Activated naive CD4-positive, alpha-beta T cell treated with Interleukin-2 at 50 U/mL for 16 hours (primary cell): ENCODE measurements at places on chromosomes 2 and 18.

DNA sequence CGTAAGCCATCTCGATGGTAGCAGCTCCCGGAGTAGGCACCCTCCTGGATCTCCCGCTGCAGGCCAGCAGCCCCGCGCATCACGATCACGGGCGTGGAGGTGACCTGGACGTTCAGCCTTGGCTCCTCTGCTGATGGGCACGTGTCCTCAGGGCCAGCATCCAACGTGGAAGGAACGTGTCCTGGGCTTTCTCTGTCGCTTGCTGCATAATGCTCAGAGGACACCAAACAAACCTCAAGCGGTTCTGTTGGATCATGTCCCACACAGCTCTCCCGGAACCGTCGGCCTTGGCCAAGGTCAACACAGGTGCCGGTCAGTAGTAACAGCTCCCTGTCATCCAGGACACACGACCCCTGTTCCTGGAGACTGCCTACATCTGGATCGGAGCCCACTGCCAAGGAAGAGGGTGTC is 23.1 kb downstream of the PASK start:
- no peak for DNase-seq

GRCh38 chr2:128727914-128728313 is 409.2 kb upstream of the HS6ST1 start:
- DNase-seq: no peak

DNA sequence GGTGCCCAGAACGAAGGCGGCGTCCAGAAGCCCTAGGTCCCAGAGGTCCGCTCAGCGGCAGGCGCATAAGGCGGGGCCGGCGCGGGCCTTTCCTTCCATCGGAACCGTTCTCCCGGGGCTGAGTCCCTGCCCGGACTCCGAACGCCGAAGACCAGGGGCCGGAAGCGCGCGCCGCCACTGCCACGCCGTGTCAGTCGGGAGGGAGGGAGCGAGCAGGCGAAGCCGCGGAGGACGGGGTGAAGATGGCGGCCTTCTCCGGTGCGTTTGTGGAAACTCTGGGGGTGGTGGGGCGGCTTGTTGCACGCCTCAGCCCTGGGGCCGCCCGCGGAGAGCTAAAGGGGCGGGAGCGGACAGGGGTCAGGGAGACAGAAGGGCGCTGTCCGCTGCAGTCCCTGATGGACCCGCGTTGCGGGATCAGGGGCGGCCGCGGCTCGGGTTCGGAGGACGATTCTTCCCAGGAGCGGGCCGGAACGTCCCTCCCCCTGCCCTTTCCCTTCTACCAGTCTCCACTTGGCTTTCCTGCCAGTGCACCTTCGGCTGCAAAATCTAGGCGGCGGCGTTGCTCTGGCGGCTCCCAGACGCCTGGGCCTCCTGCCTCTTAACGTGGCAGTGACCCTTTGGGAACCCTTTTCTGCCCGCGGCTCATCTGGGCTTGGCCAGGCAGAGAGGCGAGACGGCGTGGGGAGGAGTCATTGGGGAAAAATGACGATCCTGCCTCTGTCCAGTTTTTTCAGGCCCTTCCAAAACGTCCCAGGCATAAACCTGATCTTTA is at the start of gene DDX1:
TSS of gene DDX1 (plus strand) at position 177 of the 772 bp plus-strand sequence. CDS start at position 243, 66 bp downstream.
- DNase-seq: peak; percentile 86

GRCh38 chr2:43415592-43415991 is 180.2 kb downstream of the THADA start:
- DNase-seq: no peak

DNA sequence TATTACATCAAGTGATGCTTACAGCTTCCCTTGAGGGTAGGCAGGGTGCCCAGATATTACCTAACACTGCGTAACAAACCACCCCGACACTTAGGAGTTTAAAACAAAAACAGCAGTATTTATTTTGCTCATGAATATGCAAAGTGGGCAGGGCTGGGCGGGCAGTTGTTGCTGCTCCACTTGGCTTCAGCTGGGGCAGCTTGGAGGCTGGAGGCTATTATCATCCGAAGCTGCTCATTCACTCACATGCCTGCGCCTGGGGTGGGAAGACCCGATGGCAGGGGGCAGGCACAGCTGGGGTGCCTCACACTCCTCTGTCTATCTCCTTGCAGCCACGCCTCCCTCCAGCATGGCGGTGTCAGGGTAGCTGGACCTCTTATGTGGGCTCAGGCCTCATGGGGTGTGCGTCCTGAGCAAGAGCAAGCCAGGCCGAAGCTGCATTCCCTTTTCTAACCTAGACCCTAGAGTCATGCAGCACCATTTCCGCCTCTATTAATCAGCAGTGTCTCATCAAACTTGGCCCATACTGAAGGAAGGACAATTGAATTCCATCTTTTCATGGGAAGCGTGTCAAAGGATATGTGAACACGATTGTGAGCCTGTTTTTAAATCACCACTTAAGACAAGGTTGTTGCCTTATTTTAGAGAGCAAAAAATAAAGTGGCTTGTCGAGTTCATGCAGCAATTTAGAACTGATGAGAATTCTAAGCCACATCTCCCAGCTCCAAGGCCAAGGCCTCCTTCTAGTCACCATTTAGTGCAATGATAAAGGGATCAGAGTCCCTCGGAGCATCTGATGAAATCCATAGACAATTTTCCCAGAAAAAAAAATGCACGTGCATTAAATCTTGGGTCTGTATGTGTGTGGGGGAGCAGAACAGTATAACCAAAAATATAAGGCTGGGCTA is 54.9 kb downstream of the SDC1 start:
- no peak for DNase-seq

DNA sequence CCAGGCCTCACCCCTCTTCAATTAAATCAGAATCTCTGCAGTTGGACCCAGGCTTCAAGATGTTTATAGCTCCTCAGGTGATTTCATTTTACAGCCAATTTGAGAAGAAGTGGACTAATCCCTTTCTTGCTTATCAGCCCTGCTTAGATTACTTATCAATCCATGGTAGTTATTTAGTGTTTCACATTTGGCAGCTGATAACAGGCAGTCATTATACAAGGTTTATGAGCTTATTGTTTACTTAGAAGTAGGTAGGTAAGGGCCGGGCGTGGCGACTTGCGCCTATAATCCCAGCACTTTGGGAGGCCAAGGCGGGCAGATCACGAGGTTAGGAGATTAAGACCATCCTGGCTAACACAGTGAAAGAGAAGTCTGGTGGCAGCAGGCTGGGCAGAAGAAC is 237.5 kb downstream of the CTNNA2 start:
- DNase-seq: no peak

- DNase-seq: no peak
These were observed 61.8 kb upstream of the RPL31 start for GRCh38 chr2:100940240-100940639.

- DNase-seq: no peak
These were observed 6.3 kb downstream of the MYO5B start for GRCh38 chr18:50188652-50189051.

- no peak for DNase-seq
These were observed 98.6 kb downstream of the BCL2L11 start for GRCh38 chr2:111219285-111219684.
